ENCODE measurements at places on chromosomes 11 and 22.

DNA sequence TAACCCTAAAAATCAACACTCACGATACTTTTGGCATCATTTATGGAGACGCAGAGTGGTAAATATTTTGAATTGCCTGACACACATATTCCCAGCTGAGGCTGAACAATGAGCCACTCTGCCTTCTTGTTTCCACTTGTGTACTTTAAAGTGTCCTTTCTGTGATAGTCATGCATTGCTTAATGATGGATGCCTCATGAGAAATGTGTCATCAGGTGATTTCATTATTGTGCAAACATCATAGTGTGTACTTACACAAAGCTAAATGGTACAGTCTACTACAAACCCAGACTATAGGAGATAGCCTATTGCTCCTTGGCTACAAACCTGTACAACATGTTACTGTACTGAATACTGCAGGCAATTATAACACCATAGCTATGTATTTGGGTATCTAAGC, 44.2 kb downstream of the MRE11 start:
- DNase-seq, result no peak

DNA sequence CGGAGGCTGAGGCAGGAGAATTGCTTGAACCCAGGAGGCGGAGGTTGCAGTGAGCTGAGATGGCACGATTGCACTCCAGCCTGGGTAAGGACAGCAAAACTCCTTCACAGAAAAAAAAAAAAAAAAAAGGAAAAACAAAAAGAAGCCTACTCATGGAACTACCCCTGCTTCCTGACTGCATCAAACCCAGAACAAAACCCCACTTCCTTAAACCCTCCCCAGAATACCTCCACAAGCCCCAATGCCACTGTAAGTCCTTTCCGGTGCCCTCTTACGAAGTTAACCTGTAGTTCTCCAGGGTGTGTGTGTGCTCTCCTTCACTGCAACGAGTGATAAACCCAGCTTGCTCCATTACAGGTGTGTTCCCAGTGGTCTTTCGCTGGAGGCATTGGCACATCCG, 8.6 kb upstream of the TOLLIP start:
- no peak for DNase-seq

GRCh38 chr11:1433977-1434640, 44.4 kb downstream of the BRSK2 start:
- DNase-seq, result no peak

DNA sequence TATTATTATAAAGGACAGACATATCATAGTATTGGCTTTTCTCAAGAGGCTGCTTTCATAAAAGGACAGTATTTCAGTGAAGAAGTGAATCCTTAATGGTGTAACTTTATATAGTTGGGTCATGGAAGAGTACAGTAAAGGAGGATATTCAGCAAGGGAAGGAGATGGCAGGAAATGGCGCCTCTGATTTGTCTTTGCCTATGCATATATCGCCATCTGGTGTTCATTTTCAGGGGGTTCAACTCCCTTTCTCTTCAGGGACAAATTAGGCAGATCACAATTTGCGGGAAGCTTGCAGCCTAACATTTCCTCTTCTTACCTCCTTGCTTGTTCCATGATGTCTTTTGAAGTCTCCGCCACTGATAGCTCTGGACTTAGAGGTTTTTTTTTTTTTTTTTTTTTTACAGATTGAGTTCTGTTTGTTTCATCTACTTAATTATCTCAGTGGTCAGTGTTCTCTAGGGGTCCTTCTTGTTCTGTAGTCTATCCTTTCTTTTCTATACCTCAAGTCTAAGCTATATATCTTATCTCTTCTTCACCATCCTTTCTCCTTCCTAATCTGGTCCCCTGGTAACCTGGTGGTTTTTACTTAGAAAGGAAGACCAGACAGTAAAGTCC, 21.8 kb upstream of the RRM1 start:
- DNase-seq, result no peak

DNA sequence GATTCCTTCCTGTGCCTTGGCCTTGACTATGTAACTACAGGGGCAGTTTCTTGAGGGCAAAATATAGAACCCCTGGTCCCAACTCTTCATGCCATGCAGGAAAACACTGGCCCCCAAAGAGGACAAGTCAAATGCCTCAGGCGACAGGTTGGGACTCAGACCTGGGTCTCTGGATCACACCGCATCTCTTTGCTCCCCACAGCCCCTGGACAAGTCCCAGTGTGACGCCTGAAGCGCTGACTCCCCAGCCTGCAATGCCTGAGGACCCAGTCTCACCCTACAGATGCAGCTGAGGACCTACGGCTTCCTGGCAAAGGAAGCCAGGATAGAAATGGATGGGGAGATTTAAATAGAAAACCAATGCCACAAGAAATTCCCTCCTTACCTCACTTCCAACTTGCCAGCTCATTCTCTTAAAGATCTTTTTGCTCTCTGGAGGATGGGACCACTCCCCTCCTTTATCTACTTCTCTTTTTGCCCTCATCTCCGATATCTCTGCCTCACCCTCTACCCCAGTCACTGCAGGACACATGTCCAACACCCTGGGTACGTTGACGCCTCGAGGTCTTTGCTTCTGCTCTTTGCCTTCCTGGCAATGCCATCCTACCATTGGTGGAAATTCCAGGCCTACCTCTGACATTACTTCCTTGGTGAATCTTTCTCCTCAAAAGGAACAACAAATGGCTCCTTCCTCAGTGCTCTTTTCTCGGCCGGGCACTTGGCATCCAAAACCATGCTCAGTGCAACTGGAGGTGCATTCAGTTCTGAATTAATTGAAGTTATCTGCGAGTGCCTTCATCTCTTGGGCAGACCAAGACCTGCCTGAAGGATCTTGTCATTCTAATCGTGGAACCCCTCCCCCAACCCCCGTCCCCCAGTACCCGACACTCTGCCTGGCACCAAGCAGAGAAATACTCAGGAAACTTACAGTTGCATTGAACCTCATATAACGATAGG, 2.0 kb upstream of the PRDM11 start:
- no peak for DNase-seq

DNA sequence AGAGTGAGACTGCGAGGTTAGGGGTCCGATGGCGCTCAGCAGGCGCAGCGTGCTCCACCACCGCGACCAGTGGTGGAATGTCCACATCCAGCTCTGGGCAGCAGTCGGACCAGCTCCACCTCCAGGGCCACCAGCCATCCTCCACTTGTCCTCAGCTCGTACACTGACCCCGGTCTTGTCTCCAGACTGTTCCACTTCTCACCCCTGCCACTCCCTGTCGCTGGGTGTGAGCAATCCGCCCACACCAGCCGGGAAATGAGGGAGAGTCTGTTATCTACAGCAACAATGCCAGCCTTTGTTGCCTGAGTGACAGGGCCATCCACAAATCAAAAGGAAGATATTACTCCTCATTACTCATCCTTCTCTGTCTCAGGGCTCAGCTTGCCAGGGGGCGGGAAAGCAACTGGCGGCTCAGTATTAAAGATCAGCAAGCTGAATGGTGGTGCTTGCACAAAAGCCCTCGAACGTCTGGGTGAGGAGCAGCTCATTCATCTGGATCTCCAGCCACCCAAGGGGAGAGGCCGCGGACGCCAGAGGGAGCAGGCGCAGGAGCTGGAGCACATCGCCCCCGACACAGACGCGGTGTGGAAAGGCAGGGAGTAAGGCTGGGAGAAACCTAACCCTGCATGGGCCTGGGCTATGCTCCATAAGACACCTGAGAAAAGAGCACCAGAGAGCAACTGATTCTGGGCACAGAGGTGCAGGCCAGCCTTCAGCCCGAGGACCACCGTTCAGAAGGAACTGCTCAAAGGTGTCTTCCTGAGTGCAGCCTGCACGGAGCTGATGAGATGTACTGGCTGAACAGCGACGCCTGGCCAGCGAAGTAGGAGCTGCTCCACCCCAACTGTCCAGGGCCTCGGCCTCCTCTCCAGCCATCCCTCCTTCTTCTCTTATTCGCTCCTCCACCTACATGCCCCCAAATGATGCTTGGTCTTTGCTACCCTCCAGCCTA, 21.9 kb downstream of the IGSF9B start:
- no peak for DNase-seq

DNA sequence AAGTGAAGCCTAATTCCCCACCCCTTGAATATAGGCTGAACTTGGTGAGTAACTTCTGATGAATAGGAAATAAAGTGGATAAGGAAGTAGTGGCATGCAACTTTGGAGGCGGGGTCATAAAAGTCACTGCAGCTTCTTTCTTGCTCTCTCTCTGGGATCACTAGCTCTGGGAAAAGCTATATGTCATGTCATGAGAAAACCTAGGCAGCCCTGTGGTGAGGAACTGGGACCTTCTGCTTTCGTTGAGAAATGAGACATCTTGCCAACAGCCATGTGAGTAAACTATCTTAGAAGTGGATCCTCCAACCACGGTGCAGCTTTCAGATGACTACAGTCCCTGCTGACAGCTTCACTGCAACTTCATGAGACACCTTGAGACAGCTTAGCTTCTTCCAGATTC, 15.7 kb downstream of the ZNF214 start:
- DNase-seq, result no peak

GRCh38 chr11:72752088-72752914, at the start of gene ARAP1:
Gene ARAP1, minus strand, starts transcription at chr11:72752408. Its CDS starts 25,280 bp downstream, at chr11:72727128.
- DNase-seq, result peak; percentile 52

DNA sequence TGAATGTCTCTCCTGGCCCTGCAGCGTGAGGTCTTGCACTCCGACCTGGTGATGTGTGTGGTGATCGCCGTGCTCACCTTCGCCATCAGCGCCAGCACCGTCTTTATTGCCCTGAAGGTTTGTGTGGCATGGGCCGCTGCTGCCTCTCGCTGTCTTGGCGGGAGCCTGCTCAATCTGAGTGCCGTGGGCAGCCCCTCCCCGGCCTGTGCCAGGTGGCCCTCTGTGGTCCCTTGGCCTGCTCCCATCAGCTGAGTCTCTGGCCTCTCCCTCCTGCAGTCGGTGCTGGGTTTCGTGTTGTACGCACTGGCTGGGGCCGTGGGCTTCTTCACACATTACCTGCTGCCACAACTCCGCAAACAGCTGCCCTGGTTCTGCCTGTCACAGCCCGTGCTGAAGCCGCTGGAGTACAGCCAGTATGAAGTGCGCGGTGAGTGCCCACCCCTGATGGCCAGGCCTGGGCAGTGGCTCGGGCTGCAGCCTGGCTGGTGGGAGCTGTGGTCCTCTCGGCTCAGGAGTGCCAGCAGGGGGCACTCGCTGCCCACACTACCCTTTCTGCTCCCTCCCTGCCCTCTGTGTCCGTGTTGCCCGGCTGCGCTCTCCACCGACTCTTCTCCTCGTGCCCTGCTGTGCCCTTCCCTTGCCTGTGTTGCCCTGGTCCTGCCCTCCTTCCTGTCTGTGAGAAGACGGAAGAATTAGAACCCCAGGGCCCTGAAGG, 10.2 kb downstream of the PCNX3 start:
- DNase-seq, result no peak

- DNase-seq, result no peak
These were observed 106.5 kb downstream of the NAV2 start for GRCh38 chr11:19819148-19819547.

- no peak for DNase-seq
These were observed 18.5 kb upstream of the TPH1 start for GRCh38 chr11:18064450-18065054.

DNA sequence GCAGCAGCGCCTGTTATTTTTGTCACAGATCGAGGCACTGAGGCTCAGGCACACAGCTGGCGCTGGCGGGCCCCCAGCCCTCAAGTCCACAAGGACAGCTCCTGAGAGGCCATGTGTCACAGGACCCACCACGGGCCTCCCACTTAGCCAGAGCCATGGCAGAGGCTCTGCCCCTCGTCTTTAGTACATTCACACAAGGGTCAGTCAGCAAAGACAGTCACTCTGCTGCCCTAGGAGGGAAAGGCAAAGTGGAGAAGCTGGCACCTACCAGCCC, 29.1 kb downstream of the GNAZ start:
- DNase-seq, result no peak

GRCh38 chr11:46675288-46675851, 25.0 kb downstream of the ARHGAP1 start:
- DNase-seq, result peak; percentile 47

GRCh38 chr22:49119551-49119952, 708.1 kb downstream of the BRD1 start:
- DNase-seq, result peak; percentile 31

GRCh38 chr22:37163575-37164504, 14.1 kb upstream of the IL2RB start:
- DNase-seq, result no peak

GRCh38 chr11:61152816-61153592, 8.2 kb downstream of the VPS37C start:
- DNase-seq, result no peak

DNA sequence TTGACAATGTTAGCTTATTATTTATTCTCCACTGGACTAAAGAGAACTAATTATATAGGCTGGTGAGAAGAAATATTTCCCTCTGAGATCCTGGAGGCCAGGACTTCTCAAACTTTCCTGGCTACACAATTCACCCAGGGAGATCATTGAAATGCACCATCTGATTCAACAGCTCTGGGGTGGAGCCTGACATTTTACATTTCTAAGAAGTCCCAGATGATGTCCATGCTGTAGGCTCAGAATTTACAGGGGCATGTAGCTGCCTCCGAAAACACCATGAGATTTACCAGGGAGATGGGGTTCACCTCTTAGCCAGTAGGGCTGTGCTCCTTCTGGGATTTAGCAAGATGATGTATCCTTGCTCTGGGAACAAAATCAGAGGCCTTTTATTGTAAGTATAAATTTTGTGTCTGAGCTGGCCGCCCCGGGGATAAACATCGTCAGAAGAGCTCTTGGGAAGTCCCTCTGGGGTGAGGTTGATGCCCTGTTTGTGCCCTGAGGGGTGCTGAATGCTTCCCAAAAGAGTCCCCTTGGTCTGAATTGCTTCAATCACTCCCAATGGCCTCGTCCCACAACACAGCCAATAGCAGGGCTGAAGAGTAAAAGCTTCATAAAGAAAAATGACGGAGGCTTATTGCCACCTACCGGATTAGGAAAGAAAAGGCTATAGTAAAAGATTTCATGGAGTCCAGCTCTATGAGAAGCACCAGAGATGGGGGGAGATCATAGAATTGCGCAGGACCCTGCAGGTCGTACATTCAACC, 33.4 kb upstream of the API5 start:
- no peak for DNase-seq

- DNase-seq, result no peak
These were observed 6.8 kb downstream of the TSGA10IP start for GRCh38 chr11:65952052-65952521.

Data from omental fat pad (tissue), 4 donors.